ENCODE measurements at places on chromosomes 12 and 14.

GRCh38 chr12:109759595-109759994 lies 46.0 kb downstream of the FAM222A start:
- no peak overlapping the region for H3K4me3 ChIP-seq
- H3K27me3 ChIP-seq, result no peaks in the 10 kb centered on the region
- H3K36me3 ChIP-seq, result peaks cover 3% of the 10 kb centered on the region
- no peak overlapping the region for H3K27ac ChIP-seq
- H3K4me1 ChIP-seq, result peaks cover 43% of the 10 kb centered on the region

GRCh38 chr12:32000373-32001005 lies 41.3 kb downstream of the RESF1 start:
- H3K36me3 ChIP-seq, result peaks cover 36% of the 10 kb centered on the region
- H3K4me3 ChIP-seq, result no peak overlapping the region
- no peaks in the 10 kb centered on the region for H3K4me1 ChIP-seq
- no peaks in the 10 kb centered on the region for H3K27me3 ChIP-seq
- H3K27ac ChIP-seq, result no peak overlapping the region

DNA sequence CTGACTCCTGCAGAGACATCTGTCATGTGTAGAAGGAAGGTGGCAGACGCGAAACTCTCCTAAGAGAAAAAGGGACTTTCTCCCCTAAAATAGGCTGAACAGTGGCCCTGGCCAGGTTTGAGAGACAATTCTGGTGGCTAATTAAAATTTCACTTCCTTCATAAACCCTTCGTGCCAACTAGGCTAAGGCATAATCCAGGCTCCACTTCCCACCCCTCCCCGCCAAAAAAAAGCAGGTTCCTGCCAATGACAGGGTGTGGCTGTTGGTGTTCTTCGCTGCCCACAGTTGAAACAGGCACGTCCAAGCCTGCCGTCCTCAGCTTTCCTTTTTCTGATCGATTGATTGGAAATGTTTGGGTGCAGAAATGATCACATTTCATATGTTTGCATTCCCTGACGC lies 144.6 kb downstream of the GCH1 start:
- H3K4me3 ChIP-seq, result no peak overlapping the region
- no peak overlapping the region for H3K27ac ChIP-seq
- peaks cover 15% of the 10 kb centered on the region for H3K36me3 ChIP-seq
- no peak for DNase-seq
- no peaks in the 10 kb centered on the region for H3K27me3 ChIP-seq
- H3K4me1 ChIP-seq, result no peaks in the 10 kb centered on the region

DNA sequence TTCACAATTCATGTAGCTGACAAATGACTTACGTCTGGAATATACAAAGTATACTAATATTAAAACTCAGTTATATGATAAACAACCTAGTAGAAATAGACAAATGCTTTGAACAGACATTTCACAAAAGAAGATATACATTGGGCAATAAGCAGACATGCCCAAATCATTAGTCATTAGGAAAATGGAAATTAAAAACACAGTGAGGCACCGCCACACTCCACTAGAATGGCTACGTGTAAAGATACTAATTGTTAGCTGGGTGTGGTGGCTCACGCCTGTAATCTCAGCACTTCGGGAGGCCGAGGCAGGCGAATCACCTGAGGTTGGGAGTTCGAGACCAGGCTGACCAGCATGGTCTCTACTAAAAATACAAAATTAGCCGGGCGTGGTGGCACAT lies 248.9 kb upstream of the TMEM132C start:
- H3K27ac ChIP-seq, result no peak overlapping the region
- no peaks in the 10 kb centered on the region for H3K36me3 ChIP-seq
- no peaks in the 10 kb centered on the region for H3K4me1 ChIP-seq
- H3K27me3 ChIP-seq, result no peaks in the 10 kb centered on the region
- DNase-seq, result no peak

DNA sequence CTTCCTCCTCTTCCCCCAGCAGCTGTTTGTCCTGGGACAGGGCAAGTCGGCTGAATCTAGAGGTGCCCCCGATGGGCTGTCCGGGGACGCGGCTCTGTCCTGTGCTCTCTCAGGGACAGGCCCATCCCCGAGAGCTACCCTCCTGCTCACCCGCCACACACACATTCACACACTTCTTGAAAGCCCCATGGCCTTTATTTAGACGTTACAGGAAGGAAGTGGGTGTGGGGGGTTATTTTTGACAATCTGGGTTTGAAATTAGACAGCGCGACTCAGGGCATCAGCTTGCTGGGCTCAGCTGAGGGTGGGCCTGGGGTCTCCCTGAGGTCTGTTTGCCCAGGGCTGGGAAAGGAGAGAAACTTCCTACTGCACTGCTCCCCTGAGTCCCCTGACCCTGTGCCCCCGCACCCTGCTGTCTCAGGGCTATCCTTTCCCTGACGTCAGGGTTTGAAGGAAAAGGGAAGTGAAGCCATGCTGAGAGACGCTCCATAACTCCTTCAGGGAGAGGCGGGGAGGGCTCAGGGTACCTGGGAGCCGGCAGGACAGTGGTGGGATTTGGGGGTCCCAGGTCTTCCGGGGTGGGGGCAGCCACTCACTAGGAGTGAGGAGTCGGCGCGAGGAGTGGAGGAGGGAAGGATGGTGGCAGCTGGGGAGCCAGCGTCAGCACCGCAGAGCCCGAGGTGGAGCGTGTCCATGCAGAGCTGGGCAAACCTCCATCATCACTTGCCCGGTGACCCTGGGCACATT lies 8.1 kb downstream of the PTPN6 start:
- H3K4me3 ChIP-seq, result no peak overlapping the region
- DNase-seq, result no peak
- peaks cover 15% of the 10 kb centered on the region for H3K36me3 ChIP-seq
- no peak overlapping the region for H3K27ac ChIP-seq
- peaks cover 48% of the 10 kb centered on the region for H3K4me1 ChIP-seq
- H3K27me3 ChIP-seq, result no peaks in the 10 kb centered on the region

DNA sequence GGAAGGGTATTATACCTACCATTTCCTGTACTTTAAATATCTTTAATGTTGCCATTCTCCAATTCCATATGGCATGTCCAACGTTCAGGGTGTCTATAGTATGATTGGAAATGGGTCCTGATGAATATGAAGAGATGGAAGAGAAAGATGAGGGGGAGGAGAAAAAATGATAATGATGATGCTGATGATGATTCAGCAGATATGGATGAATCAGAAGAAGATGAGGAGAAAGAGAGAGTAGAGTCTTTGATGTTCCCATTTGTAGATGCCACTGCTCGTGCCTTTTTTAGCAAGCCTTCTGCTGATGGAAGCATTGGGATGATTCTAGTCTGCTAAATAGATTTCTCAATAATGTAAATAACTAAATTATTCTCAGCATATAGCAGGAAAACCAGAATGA lies 163.5 kb downstream of the PIK3C2G start:
- no peak for DNase-seq
- no peak overlapping the region for H3K27ac ChIP-seq
- H3K4me1 ChIP-seq, result no peaks in the 10 kb centered on the region
- no peaks in the 10 kb centered on the region for H3K36me3 ChIP-seq
- no peaks in the 10 kb centered on the region for H3K27me3 ChIP-seq
- H3K4me3 ChIP-seq, result no peak overlapping the region

DNA sequence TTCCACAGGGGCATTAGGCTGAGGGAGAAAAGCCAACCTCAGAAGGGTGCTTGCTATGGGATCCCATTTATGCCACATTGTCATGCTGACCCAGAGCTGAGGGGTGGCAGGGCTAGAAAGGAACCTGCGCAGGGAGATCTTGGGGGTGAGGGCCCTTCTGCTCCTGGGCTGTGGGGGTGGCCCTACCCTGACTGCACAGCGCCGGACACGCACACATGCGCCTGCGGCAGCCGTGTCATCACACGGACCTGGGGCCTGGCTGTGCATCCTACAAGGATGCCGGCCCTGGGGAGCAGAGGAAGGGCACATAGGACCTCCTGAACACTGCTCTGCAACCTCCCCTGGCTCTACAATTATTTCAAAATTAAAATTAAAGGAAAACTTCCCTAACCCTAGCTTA lies 6.9 kb downstream of the CDCA4 start:
- no peak overlapping the region for H3K4me3 ChIP-seq
- DNase-seq, result no peak
- H3K36me3 ChIP-seq, result peaks cover 29% of the 10 kb centered on the region
- H3K4me1 ChIP-seq, result peaks cover 32% of the 10 kb centered on the region
- no peaks in the 10 kb centered on the region for H3K27me3 ChIP-seq
- H3K27ac ChIP-seq, result no peak overlapping the region

GRCh38 chr12:94183708-94184379 lies 35.5 kb downstream of the PLXNC1 start:
- peaks cover 4% of the 10 kb centered on the region for H3K36me3 ChIP-seq
- H3K27me3 ChIP-seq, result no peaks in the 10 kb centered on the region
- no peak overlapping the region for H3K27ac ChIP-seq
- DNase-seq, result no peak
- H3K4me3 ChIP-seq, result no peak overlapping the region
- H3K4me1 ChIP-seq, result peaks cover 32% of the 10 kb centered on the region

- no peak for DNase-seq
- H3K4me3 ChIP-seq, result no peak overlapping the region
- no peaks in the 10 kb centered on the region for H3K36me3 ChIP-seq
- no peaks in the 10 kb centered on the region for H3K27me3 ChIP-seq
- H3K27ac ChIP-seq, result no peak overlapping the region
Measured at GRCh38 chr14:71327691-71328090, 420.4 kb downstream of the PCNX1 start.

- H3K27me3 ChIP-seq, result no peaks in the 10 kb centered on the region
- no peak overlapping the region for H3K4me3 ChIP-seq
- H3K27ac ChIP-seq, result no peak overlapping the region
Measured at GRCh38 chr12:113235976-113236375, 14.7 kb downstream of the TPCN1 start.

DNA sequence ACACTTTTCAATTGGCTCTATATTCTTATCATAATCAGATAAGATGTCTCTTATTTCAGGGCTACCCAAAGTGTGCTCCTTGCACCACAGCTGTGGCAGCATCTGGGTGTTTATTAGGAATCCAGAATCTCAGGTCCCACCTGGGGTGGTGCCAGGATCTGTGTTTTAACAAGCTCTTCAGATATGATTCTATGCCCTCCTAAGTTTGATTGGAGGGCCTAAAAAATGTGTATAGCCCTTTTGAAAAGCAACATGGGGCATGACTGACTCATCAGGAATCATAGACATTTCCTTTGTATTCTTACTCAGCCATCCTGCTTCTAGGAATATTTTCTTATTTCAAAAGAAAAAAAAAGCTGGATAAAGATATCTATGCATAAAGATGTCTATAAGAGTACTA lies 103.1 kb downstream of the HELB start:
- H3K36me3 ChIP-seq, result no peaks in the 10 kb centered on the region
- no peak for DNase-seq
- no peak overlapping the region for H3K4me3 ChIP-seq
- H3K27ac ChIP-seq, result no peak overlapping the region
- H3K27me3 ChIP-seq, result no peaks in the 10 kb centered on the region

- H3K27me3 ChIP-seq, result no peaks in the 10 kb centered on the region
- no peak for DNase-seq
- no peaks in the 10 kb centered on the region for H3K36me3 ChIP-seq
- H3K4me3 ChIP-seq, result no peak overlapping the region
Measured at GRCh38 chr12:107423531-107423930, 262.1 kb upstream of the PWP1 start.

DNA sequence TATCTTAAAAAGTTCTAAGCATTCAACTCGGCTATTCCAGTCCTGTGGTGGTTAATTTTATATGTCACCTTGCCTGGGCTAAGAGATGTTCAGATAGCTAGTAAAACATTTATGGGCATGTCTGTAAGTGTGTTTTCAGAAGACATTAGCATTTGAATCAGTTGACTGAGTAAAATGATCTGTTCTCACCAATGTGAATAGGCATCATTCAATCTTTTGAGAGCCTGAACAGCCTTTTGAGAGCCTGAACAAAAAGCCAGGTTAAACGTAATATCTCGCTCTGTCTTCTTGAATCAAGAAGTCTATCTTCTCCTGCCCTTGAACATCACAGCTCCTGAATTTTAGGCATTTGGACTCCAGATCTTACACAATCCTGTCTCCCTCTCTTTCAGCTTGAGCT lies 1266.1 kb downstream of the LRFN5 start:
- no peak for DNase-seq
- no peaks in the 10 kb centered on the region for H3K4me1 ChIP-seq
- H3K27me3 ChIP-seq, result no peaks in the 10 kb centered on the region

DNA sequence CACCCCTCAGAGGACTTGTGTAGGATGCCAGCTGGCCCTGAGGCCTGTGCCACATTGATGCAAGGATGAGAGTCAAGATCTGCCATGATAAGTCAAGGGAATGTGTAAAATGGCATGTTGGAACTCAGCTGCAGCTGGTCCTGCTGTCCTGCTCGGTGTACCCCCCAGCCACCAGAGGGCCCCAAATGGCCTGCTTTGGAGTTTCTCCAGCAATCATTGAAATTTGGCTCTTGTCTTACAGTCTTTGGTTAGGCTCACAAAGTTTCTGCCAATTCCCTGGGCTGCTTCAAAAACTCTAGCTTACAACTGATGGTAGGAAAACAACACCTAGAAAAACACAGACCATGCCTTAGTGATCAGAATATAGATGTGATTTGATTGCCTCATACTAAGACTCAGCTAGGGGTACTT lies 76.8 kb downstream of the HSD17B6 start:
- no peak for DNase-seq
- no peak overlapping the region for H3K4me3 ChIP-seq
- peak overlapping the region; percentile 69 for H3K27ac ChIP-seq
- no peaks in the 10 kb centered on the region for H3K36me3 ChIP-seq
- H3K4me1 ChIP-seq, result peaks cover 22% of the 10 kb centered on the region

DNA sequence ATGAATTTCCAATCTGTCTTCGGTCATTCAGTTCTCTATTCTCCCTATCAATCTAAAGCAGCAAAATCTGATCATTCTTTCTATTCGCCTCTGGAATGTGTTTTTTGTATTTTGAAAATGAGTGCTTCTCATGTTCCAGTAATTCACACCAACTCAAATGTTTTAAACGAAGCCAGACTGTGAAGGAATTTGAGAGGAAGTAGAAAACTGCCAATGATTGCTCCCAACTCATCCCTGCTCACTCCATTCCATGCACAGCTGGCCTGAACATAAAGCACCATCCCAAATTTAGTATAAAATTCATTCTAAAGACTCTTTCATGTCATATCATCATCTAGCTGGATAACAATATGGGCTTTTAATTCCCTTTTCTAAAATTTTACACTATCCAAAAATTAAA lies 123.8 kb downstream of the DUSP6 start:
- H3K4me1 ChIP-seq, result no peaks in the 10 kb centered on the region
- no peak overlapping the region for H3K27ac ChIP-seq
- no peak overlapping the region for H3K4me3 ChIP-seq
- no peaks in the 10 kb centered on the region for H3K36me3 ChIP-seq
- DNase-seq, result no peak
- no peaks in the 10 kb centered on the region for H3K27me3 ChIP-seq

DNA sequence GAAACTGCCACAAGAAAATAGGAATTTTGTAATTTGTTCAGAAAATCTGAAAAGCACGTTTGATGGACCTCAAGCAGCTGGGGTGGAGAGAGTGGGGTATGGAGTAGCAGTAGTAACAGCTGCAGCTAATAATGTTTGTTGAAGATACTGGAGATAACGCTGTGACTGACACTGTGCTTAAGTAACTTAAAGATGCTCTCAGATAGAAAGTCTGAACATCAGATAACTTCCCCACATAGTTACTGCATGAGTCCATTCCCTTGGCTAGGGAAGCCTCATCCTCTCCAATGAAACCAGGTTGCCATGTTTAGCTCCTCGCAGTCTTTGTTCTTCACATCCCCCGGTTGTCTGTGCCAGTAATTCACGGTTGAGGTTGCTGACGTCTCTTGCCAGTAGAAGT lies 24.9 kb downstream of the RMST start:
- H3K4me1 ChIP-seq, result no peaks in the 10 kb centered on the region
- H3K27me3 ChIP-seq, result no peaks in the 10 kb centered on the region
- DNase-seq, result no peak
- no peak overlapping the region for H3K4me3 ChIP-seq

- peaks cover 2% of the 10 kb centered on the region for H3K4me1 ChIP-seq
- H3K4me3 ChIP-seq, result no peak overlapping the region
- no peak overlapping the region for H3K27ac ChIP-seq
- no peaks in the 10 kb centered on the region for H3K27me3 ChIP-seq
- no peak for DNase-seq
- no peaks in the 10 kb centered on the region for H3K36me3 ChIP-seq
Measured at GRCh38 chr14:69587389-69587788, 12.7 kb upstream of the CCDC177 start.
